Parietal lobe (tissue), 2 donors: ENCODE measurements at places on chromosomes 2 and 18. TPM values are rescaled to one million over a fixed set of nuclear protein-coding genes. Genes with fewer than 3 reads are reported as not detected.

HTRA2 gene
- total RNA-seq = 53.2 TPM

TRIM54 gene
- not detected for total RNA-seq

DNAH7 gene
- 19.4 TPM for total RNA-seq

IL18RAP gene
- total RNA-seq = not detected

FEV gene
- not detected for total RNA-seq

RAB17 gene
- total RNA-seq = not detected

TIGD1 gene
- total RNA-seq = 14.1 TPM

KYNU gene
- under 0.01 TPM for total RNA-seq

CLIP4 gene
- total RNA-seq = 51.3 TPM
